ENCODE measurements at places on chromosomes 2 and 18.

GRCh38 chr2:102350137-102350793 is 5.3 kb upstream of the IL18R1 start:
- DNase-seq, result no peak

- DNase-seq, result no peak
These were observed 1.2 kb upstream of the HAAO start for GRCh38 chr2:42793334-42794270.

DNA sequence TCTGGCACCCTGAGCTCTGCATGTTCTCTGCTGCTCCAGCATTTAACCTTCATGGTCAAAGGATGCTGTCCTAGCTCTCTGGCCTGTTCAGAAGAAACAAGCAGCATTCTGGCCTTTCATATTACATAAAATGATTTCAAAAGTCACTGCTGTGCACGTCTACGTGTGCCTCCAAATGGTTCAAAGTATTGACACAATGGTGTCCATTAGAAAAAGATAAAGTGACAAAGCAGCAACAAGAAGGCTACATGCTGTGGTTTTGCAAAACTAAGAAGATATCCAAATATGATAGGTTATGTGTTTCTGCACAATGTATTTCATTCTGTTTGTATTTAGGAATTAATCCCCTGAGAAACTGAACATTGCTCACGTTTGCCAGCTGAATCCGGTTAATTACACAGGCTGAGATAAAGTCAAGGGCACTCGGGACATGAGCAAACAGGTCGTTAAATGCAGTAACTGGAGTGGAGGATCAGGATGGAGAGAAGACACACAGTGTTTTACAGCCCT is 258.5 kb downstream of the DOK6 start:
- DNase-seq, result no peak

GRCh38 chr2:29343830-29344229 is 228.6 kb downstream of the CLIP4 start:
- no peak for DNase-seq

GRCh38 chr2:109637749-109638570 is 23.8 kb downstream of the SOWAHC start:
- no peak for DNase-seq

DNA sequence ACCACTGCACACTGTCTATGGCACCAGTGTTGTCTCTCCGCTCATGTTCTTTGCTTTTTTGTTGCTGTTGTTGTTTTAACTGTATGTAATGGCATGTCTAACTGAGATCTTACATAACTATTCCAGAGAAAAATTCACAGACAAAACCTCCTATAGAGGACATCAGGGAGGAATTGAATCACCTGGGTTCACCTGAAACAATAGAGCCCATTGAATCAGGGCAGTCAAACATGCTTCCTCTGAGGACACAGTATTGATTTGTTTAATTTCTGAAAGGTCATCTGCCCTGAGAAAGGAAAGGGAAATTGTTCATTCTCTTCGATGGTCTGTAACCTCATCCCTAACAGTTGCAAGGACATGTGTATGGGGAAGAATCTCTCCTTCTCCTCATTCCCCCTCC is 237.5 kb downstream of the SRBD1 start:
- no peak for DNase-seq

DNA sequence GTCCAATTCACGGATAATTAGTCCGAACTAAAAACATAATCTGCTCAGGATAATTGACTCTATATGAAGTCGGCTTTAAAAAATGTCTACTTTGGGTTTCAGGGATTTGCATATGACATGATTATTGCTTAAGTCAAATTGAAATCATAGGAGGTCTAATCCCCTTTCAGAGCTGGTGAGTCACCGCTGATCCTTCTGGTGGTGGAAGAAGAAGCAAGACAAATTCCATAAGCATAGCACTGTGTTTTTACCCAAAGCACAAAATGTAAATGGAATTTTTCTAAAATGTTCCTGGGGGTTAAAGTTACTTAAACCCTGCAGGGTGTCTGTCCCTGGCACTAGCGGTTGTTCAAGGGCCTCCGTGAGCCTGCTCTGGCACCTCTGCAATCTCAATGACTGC is 460.2 kb downstream of the LRATD1 start:
- DNase-seq, result no peak

GRCh38 chr2:163943403-163944346 is 207.9 kb upstream of the FIGN start:
- DNase-seq, result no peak

DNA sequence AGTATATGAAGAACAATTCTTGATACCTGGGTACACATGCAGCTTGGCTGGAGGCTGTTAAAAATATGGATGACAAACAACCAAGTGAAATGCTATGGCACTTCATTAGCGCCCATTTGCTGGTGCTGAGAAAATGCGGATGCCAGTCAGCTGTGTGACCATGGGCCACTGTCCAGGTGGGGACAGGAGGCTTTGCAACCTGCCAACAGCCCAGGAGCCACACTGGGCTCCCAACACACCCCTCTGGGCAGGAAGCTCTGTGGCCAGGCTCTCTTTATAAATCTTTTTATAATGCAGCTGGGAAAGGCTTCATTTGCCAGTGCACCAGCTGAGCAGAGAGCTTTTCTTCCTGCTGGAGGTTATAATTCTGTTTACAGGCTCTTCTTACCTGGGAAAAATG is 19.9 kb downstream of the RNF144A start:
- peak; percentile 62 for DNase-seq

GRCh38 chr18:10332452-10332851 is 122.0 kb upstream of the APCDD1 start:
- no peak for DNase-seq

- DNase-seq, result no peak
These were observed 39.0 kb upstream of the SNED1 start for GRCh38 chr2:240959214-240959940.

DNA sequence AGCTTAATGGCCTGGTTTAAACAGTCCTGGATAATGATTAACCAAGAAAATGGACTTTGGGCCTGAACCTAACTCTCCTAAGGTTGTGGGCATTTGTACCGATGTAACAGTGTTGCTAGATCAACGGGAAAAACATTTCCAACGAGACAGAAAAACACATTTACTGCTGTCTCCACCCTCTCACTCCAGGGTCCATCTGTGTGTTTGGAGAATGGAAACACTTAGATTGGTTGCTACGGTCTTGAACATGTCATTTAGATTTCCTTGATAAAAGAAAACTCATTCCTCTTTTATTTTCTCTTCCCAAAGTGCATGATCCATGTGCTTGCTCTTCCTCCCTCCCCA is 88.0 kb downstream of the SOCS6 start:
- DNase-seq, result no peak

DNA sequence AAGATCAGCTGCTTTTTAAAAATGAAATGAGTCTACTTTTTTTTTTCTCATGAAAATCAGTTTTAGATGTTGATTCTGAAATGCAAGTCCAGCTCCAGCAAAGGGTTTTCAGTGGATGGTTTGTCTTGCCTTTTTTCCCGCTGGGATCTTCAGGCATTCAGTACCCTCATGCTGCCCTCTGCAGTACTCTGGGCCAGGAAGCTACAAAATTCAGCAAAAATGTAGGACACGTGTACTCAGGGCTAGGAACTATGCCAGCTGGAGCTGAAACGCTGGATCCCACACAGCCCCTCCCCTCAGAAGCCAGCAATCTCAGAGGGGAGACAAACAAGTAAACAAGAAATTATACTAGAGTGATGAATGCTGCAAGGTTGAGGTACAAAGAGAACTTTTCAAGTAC is 97.3 kb downstream of the MMADHC start:
- DNase-seq, result no peak

DNA sequence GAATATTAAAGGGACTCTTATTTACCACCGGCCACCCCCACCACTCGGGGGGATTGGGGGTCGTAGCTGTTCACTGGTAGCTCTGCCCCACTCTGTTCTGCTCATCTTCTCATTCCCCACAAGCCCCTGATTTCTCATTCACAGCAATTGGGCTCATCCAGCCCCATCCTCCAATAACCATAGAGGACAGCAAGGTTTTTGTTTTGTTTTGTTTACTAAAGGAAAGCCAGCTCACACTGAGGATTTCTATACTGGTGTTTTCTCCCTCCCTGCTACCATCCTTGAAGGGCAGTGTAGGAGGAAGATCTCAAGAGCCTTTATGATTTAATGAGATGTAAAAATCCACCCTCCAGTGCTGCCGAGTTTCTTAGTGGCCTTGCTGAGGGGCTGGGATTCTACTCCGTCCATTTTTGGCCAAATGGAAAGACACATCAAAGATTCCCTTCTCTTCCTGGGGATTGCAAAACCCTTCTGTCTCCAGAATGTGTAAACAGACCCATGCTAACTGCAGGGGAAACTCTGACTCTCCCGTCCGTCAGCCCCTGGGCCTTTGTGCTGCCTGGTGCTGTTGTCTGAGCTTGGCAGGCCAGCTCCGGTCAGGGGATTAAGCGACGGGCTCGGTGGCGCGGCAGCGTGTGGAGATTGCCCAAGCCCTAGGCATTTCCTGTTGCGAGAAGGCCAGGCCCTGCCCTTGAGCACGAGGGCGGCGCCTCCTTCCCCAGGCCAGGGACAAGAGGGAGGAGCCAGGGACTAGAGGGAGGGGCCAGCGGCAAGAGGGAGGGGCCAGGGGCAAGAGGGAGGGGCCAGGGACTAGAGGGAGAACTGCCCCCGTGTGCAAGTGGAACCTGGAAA is 165.0 kb downstream of the ANTXR1 start:
- DNase-seq, result peak; percentile 98

DNA sequence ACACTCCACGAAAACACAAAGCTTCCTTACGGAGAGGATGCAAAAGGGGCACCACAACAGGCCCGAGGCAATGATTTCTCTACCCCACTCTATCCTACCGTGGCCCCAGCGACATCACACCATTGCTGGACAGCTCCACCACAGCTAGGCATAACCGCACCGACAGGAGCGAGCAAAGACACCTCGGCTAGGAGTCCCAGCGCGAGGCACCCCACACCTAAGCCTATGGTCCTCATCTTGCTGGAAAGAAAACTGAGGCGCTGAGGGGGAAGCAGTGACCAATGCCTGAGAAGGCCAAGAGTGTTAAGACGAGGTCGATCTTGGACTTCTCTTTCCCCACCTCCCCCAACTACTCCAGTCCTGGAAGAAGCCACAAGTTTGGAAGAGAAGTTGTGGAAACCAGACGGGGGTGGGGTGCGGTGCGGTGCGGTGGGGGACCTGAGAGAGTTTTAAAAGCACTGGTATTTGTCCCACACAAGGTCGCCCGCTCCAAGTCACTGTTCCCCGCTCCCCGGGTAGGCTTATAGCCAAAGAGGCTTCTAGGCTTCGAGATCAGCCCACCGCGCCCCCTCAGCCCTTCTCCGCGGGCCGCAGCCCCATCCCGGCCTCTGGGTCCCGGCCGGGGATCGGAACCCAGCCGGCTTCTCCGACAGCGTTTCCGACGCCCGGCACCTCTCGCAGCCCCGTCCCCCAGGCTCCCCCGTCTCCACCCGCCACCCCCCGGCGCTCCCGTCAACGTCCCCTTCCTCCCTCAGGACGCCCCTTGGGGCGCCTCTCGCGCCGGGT is 766 bp downstream of the PDE6D start:
- no peak for DNase-seq

GRCh38 chr2:217954469-217954868 is 48.3 kb downstream of the TNS1 start:
- no peak for DNase-seq

DNA sequence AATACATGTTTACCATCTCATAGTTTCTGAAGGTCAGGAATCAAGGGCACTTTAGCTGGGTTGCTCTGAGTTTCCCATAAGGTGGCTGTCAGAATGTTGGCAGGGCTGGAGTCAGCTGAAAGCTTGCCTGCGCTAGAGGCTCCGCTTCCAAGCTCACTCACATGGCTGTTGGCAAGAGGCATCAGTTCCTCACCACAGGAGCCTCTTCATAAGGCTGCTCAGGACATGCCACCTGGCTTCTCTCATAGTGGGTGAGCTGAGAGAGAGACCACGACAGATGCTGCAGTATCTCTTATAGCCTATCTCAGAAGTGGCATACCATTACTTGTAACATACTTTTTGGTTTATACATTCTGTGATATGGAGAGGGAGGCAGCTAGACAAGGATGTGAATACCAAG is 7.2 kb downstream of the HADHB start:
- DNase-seq, result no peak

GRCh38 chr2:211766689-211767088 is 771.9 kb downstream of the ERBB4 start:
- no peak for DNase-seq

- DNase-seq, result no peak
These were observed 313.8 kb downstream of the PIK3C3 start for GRCh38 chr18:42268798-42269197.

- DNase-seq, result no peak
These were observed 26.7 kb downstream of the LHCGR start for GRCh38 chr2:48728840-48729239.

DNA sequence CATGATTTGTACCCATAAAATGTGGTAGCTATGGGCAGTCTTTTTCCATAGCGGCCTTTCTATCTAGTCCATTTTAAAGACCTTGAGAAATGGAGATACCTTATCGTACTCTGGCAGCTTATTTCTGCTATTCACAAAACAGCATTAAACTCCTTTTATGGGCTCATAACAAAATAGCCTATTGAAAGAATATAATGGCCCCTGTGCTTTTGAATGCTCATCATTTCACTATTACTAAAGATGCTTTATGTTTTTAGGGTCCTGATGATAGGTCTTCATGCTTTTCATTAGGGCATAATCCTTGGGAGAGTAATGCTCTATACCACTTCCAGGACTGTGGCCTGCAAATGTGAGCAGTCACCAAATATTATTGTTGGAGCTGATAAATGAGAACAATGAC is 7.3 kb upstream of the TMEM178A start:
- DNase-seq, result no peak

GRCh38 chr2:56587456-56587855 is 403.7 kb downstream of the CCDC85A start:
- no peak for DNase-seq

DNA sequence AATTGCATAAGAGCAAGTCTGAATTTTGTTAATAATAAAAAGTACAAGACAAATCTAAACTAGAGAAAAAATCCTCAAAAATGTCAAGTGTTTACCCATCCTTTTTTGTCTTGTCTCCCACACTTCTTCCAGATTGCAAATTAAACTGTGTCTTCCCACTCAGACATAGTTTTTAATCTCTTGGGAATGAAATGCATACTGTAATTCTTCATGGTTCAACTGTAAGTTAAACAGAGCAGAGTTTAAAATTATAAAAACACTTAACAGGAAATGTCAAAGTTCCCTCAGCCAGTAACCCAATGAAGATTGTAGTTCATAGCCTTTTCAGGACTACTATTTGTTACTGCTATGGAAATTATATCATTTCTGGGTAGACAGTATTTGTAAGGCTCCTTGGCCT is 171.8 kb downstream of the UBE2E3 start:
- no peak for DNase-seq

DNA sequence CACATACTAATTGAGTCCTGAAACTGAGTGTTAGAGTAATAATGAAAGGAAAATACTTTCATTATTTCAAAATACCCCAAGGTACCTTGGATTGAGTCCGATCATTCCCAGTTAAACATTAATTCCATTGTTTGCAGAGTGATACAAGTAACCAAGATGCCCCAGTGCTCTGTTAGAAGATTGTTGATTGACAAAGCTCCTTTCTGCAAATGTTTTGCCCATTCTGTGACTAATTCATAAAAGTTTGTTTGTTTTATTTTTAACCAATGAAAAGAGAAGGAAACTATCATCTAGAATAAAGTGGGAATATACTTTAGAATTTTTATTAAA is 124.0 kb downstream of the GULP1 start:
- DNase-seq, result no peak

All from esophagus muscularis mucosa (tissue), 4 donors.